ENCODE measurements at places on chromosomes 1 and 21.

DNA sequence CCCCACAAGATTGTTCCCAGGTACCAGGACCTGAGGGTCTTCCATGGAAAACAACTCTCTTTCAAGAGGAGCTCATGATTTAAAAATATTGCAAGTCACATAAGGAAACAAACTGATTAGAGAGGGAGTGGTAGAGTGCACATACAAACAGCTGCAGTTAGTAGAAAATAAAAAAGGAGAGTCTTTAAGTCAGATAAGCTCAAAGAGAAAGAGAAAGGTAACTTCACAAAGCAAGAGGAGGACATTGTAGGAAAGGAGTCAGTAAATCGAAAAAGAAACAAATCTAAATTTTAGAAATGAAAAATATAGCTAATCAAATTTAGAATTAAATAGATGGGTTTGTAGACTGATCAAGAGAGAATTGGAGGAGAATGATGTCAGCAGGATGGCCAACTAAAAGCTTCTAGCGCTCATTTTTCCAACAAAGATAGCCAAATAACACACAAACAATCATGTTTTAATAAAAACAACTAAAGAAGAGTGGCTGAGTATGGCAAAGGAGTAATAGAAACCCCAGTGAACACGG, 86.1 kb upstream of the CD53 start:
- no peak for DNase-seq

- no peak for DNase-seq
These were observed 53.9 kb downstream of the SLC9A1 start for GRCh38 chr1:27101054-27101491.

DNA sequence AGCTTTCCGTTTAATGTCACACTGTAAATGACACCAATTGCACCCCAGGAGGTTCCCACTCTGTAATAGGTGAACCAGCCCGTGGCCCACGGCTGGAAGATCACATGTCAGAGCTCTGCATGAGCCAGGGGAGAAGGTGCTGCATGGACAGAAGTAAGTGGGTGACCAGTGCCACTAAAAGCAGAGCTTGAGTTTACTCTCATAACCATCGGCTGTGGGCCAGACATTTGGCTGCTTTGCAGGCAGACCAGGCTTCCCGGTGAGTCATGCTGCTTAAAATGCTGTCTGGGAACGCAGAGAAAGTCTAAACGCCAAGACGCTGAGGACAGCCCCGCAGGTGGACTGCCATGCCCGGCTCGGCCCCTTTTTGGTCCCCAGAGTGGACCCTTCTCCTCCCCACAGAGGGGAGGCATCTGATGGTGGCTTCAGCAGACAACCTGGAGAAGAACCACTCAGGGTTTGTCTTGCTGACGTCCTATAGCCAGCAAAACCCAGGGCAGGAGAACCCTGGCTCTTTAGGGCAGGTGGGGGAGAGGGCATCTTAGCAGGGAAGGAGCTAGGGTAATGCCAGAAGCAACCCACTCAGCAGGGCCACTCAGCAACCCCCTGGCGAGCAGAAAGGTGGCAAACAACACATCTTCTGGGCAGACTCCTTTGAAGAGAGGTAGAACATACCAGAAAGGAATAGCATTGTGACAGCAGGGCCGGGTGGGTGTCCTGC, 7.3 kb downstream of the KIAA2013 start:
- DNase-seq: no peak

GRCh38 chr1:14561014-14561693, 37.3 kb upstream of the KAZN start:
- no peak for DNase-seq

- DNase-seq: peak; percentile 86
These were observed 3.5 kb upstream of the FCMR start for GRCh38 chr1:206925106-206925736.

- DNase-seq: peak; percentile 56
These were observed 575 bp downstream of the RRAGC start for GRCh38 chr1:38858833-38859560.

DNA sequence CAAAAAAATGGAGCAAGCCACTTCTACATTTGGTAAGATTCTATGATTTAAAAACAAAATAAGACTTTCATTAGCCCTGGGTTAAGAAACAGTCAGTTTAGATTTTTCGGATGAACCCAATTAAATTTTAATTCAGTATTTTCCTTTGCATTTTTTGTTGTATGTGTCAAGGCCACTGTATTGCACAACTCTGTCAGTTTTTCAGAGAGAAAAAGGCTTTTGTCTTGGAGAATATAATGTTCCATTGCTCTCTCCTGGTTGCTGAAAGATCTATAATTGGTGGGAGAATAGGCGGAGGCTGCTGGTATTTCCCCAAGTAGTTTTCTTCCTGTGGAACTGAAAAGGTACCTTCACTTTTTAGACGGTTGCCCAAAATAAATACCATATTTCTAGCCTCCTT, 84.6 kb downstream of the NEGR1 start:
- DNase-seq: no peak

- DNase-seq: no peak
These were observed 35.3 kb downstream of the RGS8 start for GRCh38 chr1:182649041-182649440.
